ENCODE measurements at places on chromosomes 12 and 14.
A peak's percentile ranks its signal among the peaks of the same experiment; 100 is the strongest.

DNA sequence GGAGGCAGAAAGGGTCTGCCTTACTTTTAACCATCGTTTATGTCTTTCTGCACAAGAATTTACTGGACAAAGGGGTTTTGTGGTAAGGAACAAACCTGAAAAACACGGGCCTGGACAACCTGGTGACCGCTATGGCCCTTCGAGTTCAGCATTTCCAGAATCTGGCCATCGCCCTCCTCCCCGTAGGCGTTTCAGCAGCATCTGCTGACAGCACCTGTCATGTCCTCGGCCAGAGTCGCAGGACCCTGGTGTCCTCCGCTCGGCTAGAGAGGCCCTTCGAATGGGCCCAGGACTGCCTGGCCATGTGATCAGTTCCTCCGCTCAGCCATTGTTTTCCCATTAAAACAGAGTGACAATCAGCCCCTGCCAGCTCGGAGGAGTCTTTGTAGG is 142.8 kb upstream of the FKBP4 start:
- DNase-seq: no peak

- no peak for DNase-seq
Observed at GRCh38 chr12:39884616-39885125, 221.2 kb downstream of the SLC2A13 start.

DNA sequence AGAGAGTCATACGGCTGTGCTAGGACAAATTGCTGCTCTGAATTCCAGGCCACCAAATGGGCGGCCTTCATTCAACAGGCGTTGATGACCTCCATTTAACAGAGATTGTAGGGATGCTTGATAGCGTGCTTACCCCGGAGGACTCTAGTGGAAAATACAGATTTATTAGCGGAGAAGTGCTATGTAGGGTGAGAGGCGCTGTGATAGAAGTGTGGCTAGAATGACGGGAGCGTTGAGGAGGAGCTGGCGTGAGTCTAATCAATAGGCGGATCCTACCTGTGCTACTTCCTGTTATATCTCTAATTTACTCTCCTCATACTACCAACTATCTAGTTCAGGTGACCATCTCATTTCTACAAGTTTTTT is 668 bp downstream of the MRPS35 start:
- no peak for DNase-seq

DNA sequence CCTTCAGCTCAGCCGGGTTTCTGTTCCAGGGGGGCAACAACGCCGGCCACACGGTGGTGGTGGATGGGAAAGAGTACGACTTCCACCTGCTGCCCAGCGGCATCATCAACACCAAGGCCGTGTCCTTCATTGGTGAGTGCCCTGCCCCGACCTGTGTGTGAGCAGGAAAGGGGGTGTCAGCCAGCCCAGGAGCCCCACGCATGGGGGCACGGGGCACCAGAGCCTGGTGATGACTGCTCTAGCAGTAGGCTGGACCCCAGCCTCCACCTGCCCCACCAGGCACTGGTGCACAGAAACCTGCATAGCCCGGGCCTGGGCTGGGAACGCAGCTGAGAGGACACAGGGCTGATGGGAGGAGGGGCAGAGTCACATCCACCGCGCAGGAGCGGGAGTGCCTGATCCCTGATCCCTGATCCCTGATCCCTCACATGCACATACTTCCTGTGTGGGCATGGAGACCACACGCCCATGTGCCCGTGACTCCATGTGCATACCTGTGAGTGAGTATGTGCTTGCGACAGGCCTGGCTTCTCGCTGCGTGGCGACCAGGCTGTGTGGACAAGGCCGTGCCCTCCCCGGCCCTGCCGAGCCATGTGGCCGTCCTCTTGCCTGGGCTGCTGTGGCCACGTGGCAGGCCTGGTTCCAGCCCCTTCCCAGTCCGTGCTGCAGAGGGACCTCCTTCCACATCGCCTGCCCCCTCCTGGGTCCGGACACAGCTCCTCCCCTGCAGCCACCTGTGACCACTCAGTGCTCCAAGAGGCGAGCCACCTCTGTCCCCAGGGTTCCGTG is 11.2 kb downstream of the ADSS1 start:
- DNase-seq: no peak

- no peak for DNase-seq
Observed at GRCh38 chr14:55592436-55592835, 12.4 kb downstream of the KTN1 start.

- DNase-seq: no peak
Observed at GRCh38 chr12:92530706-92531105, 172.1 kb upstream of the PLEKHG7 start.

GRCh38 chr12:55996201-55996714 is 818 bp upstream of the SUOX start:
- DNase-seq: peak; percentile 42

DNA sequence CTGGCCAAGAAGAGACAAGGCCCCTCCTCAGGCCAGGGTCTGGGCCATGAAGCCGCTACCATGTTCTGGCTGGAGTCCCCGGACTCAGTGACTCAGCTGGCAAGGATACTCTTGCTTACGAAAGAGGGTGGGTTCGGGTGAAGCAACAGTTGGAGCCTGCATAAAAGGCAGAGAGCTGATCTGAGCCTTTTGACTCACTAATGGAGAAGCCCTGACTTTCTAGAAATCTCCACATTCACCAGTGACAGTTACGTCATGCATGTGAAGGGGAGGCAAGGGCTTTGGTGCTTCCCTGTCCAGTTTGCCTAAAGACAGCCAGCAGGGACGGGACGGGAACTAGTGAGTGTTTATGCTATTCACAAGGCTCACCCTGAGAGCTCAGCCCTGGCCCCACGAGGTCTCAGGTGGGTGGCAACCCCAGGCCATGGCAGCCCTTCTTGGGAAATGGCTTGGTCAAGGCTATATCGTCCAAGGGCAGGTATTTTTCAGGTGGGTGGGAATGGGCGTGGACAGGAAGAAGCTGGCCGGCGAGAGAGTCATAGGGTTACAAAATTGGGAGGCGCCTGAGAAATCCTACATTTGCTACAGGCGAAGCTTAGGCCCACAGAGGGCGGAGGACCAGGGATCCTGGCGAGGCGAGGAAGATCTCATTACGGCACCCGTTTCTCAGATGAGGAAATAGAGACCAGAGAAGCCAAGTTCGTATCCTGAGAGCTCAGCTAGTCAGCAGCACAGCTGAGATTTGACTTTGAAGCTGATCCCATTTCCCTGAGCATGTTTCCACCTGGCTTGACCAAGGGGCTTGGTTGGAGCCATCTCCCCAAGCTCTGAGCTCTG is 314.6 kb downstream of the BCL11B start:
- DNase-seq: peak; percentile 94

DNA sequence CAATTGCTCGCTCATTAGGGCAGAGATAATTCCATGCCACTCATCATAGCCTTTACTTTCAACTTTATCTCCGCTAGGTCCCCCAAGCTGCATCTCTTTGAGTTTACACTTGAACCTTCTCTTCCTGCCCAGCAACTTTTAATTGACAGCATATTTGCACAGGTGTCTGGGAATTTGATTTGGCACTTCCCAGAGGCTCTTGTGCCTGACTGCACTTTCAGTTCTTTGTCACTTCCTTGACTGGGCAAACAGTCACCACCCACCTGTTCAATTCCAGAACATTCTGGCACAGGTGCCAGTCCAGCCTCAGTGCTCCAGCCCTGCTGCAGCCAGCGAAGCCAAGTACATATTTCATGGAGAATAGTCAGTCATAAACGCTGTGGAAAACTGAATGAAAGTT is 110.1 kb upstream of the LRIG3 start:
- no peak for DNase-seq

- DNase-seq: peak; percentile 34
Observed at GRCh38 chr12:89875225-89875624, 166.6 kb upstream of the ATP2B1 start.

- no peak for DNase-seq
Observed at GRCh38 chr12:32497864-32498263, 98.5 kb downstream of the FGD4 start.

GRCh38 chr12:52005903-52006703 is 643 bp upstream of the TAMALIN start:
- no peak for DNase-seq

DNA sequence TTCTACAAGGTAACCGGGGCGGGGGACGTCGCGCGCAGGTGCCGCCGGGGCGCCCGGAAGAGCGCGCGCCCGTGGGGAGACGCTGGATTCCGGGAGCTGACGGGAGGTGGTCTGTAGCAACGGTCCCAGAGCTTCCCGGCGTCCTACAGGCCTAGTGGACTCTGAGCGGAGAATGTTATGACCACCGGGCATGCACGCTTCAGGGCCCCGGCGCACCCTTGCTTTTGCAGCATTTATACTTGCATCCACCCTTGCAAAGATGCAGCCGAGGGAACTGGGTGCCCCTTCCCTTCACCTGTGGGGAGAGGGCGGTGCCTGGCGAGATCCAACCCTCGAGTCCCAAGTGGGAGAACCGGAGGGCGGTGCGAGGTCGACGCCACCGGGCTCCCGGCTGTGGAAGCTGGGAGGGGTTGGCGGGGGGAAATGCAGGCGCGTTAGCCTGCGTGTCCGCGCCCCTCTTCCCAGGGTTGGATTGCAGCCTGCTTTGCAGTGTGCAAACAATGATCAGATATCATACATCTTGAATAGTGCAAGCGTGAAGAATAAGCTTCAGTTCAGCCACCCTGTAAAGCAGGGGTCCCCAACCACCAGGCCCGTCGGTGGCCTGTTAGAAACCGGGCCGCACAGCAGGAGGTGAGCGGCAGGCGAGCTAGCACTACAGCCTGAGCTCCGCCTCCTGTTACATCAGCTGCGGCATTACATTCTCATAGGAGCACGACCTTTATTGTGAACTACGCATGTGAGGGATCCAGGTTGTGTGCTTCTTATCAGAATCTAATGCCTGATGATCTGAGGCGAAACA is 576 bp downstream of the ERP29 start:
- DNase-seq: peak; percentile 76

DNA sequence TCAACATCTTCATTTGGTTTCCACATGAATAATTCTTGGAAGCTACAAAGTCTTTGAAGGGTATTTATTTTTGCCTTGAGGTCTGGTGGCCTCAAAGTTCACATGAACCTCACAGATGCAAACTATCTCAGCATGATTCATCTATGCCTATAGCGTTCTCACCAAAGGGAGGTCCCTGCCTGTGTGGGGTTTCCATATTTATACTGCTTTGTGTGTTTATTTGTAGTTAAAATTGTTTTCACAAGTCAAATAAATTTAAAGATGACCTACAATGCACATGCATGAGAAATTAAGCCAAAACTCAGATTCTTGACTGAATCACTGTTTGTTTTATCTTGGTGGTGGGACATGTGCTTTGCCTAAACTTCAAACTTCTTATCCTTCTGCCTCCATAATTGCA is 176.7 kb downstream of the PPM1H start:
- peak; percentile 80 for DNase-seq

DNA sequence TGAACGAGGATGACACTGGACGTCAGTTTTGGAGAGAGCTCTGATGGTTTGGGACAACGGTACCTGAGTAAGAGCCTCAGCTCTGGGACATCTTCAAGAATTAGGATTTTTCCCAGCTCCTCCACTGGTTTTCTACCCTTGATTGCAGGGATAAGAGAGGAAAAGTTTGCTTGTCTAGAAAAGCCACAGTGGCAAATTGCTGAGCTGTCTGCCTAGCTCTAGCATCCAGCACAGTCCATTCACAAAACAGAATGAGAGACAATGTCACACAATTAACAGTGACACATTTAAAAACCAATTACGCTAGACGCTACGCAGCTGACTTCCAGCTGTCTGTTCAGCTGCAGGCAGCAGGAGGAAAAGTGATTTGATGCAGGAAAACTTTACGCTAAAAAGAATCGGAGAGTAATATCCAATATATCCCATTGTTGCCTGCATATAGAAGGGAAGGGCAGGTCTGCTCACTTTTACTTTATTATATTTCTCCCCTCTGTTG is 168.1 kb upstream of the PRICKLE1 start:
- no peak for DNase-seq

DNA sequence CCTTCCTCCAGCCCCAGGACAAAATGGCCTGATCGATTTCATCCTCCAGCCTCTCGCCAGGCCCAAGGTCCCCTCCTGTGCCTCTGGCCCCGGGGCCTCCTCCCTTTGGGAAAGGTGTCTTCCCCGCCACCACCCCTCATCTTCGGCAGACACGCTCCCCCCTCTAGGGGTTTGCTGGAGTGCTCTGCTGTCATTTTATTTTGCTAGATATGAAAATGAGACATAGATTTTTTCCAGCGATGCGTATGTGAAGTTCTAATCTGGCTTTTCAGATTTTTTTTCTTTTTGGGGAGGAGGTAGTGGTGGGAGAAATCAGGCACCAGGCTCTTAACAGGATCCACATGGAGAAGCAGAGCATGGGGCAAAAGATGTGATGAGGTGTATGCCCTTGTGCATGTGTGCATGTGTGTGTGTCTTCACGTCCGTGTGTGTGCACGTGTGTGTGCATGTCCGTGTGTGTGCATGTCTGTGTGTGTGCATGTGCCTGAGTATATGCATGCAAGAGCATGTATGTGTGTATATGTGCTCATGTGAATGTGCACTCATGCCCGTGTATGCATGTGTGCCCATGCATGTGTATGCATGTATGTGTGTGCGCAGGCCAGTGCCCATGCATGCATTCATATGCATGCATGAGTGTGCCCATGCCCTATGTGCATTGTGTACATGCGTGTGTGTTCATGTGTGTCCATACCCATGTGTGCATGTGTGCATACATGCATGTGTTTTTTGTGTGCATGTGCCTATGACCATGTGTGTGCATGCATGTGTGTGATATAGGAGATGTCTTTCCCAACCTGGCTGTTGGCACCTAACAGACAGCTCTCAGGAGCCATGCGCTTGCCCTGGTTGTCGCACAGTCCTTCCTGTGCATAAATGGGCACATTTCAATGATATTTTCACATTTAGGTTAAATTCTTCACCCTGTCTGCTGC is 203.0 kb downstream of the RBM19 start:
- no peak for DNase-seq

DNA sequence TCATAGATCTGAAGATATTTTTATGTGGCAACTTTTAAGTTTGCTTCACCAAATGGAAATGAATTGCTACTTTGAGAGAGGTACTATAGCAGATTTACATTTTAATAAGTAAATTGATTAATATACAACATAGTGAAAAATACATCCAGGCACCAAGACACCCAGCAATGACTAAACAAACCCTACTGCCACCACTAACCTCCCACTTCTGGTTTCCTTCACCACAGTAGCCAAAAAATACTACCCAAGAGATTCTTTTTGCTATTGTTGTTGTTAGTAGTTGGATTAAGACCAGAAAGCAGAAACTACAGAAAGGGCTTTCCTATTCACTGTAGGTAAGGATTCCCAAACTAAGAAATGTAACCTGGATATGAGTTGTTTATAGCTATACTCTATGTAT is 54.1 kb downstream of the COCH start:
- no peak for DNase-seq

DNA sequence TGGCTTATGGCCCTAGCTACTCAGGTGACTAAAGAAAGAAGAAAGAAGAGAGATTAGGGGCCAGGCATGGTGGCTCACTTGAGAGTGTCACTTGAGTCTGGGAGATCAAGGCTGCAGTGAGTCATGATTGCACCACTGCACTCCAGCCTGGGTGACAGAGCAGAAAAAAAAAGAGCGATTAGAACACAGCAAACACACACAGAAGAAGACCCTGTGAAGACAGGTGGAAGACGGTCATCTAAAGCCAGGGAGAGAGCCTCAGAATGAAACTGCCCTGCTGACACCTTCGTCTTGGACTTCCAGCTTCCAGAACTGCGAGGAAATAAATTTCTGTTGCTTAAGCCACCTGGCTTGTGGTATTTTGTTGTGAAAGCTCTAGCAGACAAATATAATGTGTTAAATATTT is 17.5 kb upstream of the PPP1CC start:
- no peak for DNase-seq

- DNase-seq: peak; percentile 70
Observed at GRCh38 chr12:113152835-113153814, 3.6 kb downstream of the CFAP73 start.

Data from fibroblast of lung (primary cell).